ENCODE measurements at places on chromosomes 2 and 18.
A peak's percentile ranks its signal among the peaks of the same experiment; 100 is the strongest.

- DNase-seq = no peak
Observed at GRCh38 chr2:191174442-191174841, 23.6 kb upstream of the STAT4 start.

- no peak for DNase-seq
Observed at GRCh38 chr18:74936343-74936742, 272.6 kb downstream of the PTGR3 start.

GRCh38 chr2:63658176-63658968 is 69.6 kb downstream of the MDH1 start:
- no peak for DNase-seq

DNA sequence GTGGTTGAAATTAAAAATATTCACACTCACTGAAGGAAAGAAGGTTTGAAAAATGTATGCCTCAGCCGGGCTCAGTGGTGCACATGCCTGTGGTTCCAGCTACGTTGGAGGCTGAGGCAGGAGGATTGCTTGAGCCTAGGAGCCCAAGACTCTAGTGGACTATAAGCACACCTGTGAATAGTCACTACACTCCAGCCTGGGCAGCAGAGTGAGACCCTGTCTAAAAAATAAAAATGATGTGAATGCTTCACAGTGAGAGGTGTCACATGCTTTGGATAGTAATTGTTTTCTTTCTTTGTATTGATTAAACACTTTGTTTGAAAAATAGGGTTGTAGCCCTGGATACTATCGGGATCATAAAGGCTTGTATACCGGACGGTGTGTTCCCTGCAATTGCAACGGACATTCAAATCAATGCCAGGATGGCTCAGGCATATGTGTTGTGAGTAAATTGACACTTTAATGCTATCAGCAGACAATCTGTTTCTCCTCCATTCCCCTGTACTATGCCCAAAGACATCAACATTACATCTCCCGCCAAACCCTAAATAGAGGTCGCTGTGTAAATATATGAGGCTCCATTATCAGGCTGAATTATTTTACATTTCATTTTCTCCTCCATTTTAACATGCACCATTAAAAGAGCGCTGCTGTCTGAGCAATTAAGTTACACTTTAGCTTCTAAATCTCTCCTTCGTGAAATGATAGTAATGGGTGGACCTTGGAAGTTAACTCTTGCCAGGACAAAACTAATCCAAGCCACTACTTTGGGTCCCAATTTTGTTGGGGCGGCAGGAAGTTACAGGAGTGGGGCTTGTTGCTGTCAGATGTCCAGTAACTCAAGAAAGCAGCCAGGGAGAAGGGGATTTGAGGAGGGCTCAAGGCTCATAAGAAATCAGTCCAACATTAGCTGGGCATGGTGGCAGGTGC is 138.3 kb upstream of the TTC39C start:
- no peak for DNase-seq

GRCh38 chr2:172578054-172578453 is 22.2 kb downstream of the PDK1 start:
- no peak for DNase-seq

DNA sequence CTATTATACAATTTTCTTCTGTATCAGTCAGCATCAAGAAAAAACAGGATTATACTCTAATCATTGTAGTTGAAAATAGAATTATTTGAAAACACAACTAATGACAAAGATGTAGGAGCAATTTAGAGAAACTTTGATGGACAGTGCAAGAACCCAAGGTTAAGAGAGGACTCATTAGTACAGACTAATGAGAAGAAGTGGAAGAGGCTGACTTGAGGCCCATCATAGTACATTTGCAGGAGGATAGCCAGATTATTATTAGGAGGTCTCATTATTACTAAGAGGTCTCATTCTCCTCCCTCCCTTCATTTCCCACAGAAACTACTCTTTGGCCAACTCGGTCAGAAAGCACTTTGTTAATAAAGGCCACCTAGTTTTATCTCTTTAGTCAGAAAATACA is 1983.0 kb downstream of the SUCLG1 start:
- DNase-seq = no peak

- no peak for DNase-seq
Observed at GRCh38 chr2:41222593-41222992, 770.7 kb upstream of the SLC8A1 start.

DNA sequence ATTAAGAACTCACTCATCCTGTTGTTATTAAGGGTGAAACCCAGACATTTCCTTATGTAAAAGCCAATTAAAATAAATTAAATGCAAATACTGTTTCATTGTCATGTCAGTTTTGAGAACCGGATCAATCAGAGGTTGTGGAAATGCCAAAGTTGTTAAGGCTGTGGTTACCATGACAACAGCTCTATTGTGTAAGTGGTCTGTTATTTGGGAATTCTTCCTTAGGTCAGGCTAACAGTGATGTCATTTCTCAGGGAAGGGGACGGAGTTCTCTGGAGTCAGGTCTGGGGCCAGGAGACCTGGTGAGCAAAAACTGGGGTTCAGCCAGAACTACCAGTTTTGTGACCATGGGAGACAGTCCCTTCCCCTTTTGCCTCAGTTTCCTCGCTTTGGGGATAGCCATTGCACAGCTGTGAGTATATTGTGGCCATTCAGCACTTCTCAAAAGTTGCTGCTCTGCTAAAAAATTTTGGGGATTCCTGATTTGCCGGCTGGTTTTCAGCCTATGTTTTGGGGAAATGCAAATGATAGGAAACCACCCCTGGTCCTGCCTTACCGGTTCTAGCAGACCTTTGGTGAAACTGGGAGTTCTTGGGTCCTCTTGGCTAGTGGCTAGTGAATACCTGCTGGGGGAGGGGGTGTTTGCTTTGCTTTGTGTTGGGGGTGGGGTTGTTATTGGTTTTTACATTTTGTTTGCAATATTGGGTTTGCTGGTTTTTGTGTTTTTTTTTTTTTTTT is 21.6 kb downstream of the HPCAL1 start:
- no peak for DNase-seq

DNA sequence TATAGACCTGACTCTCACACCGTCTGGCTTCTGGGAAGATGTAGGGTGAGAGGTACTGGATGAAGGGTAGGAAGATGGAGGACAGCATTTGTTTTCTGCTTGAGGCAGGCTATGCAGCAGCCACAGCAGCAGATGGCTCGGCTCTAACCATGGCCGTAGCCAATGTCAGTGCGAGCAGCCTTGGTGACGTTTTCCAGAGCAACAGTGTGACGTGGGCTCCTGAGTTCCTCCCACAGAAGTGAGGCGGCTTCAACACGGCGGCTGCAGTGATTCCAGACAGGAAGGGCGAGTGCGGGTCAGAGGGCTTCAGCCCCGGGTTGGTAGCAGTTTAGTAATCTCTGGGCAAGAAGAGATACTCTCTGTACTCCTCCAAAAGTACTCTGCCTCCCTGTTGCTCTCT is 133.0 kb upstream of the MYT1L start:
- DNase-seq = no peak

DNA sequence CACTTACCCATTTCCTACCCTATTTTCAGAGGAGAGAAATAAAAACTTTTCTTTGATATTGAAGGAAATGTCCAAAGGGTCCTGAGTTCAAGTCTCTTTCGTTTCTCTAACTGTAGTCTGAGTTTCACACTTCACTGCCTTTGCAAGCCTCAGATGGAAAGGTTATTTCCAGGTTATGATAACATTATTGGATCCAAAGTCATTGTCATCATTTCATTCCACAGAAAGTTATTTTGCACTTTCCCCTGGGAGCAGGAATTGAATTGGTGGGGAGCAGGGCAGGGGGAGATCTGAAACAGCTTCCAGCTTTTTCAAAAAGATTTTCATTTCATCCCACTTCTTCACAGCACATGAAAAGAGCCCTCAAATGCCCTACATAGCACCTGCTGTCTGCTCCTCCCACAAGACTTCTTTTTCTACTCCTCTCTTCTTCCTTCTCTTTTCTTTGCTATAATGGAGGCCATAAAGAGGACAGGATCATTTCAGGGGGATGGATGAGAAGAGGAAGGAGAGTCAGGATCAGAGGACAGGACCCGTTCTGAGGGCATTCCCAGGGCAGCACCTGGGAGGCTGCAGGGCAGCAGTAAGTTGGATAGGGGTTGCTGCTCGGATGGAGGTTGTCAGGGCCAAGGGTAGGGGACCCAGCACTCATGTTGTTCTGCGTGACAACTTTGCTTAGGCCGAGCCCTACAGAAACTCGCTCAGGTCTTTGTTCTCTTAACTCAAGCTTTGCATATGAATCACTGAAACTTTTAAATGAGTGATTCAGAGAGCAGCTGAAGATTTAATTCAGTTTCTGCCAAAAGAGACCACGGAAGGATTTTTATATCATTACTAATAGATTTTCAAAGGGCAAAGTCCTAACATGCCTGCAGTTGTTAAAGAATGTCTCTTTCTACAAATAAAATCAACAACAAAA is 11.4 kb upstream of the GALNT5 start:
- DNase-seq = no peak

DNA sequence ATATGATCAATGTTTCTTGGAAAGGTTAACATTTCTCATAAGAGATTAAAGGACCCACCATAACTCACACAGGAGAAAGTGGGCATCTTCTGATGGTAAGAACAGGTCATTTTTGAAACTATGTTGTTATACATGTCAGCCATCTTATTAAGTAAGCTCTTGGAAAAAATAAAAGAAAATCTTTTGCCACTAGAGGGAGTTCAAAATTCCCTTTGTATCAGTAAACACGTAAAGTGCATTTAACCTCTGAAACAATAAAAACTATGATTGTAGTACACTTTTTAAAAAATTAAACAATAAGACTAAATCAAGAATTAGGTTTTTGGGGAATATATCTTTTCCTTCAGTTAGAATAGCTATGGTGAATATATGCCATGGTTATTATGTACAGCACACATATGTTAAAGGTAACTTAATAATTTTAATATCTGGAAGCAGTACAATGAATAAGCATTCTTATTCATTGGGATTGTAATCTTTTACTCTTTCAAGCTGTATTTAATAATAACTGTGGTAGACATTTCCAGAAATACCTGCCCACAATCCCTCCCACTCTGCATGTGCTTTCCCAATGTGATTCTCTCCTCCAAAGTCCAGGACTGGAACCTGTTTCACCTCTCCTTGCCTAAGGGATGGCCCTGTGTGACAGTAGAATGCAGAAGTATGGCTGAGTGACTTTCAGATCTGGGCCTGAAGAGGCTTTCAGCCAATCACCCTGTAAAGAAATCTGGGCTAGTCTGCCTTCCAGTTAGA is 64.2 kb downstream of the RBMS1 start:
- DNase-seq = peak; percentile 58

DNA sequence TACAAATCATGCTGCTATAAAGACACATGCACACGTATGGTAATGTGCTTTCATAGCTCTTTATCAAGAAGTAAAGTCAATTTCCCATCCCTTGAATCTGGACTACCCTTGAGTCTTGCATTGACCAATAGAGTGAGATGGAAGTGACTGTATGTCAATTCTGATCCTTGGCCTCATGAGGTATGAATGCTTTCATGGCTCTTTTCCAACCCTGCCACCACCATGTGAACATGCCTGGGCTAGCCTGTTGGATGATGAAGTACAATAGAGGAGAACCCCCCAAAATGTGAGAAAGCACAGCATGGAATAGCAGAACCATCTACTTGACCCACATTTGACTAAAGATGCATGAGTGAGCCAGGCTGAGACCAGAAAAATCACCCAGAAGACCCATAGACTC is 237.0 kb downstream of the NYAP2 start:
- no peak for DNase-seq

GRCh38 chr18:45889419-45890064 is 64.1 kb downstream of the SIGLEC15 start:
- no peak for DNase-seq

- DNase-seq = no peak
Observed at GRCh38 chr2:67982956-67983355, 79.8 kb downstream of the C1D start.

DNA sequence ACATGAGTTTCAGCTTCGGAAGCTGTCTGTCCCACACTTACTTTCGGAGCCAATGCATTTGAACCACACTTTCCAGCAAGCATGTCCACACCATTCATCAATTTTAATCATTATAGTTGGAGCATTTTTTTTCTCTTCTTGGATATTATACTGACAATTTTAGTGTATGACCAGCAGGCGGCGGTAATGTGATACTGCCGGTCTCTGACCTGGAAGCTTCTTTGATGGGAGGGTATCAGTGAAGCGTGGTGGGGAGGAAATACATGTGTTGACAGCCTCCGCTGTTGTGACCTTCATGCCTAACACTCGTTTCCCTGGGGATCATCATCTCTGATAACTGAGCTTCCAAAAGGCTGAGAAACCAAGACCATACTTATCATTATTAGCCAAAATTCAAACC is 231.7 kb downstream of the GBX2 start:
- peak; percentile 23 for DNase-seq

DNA sequence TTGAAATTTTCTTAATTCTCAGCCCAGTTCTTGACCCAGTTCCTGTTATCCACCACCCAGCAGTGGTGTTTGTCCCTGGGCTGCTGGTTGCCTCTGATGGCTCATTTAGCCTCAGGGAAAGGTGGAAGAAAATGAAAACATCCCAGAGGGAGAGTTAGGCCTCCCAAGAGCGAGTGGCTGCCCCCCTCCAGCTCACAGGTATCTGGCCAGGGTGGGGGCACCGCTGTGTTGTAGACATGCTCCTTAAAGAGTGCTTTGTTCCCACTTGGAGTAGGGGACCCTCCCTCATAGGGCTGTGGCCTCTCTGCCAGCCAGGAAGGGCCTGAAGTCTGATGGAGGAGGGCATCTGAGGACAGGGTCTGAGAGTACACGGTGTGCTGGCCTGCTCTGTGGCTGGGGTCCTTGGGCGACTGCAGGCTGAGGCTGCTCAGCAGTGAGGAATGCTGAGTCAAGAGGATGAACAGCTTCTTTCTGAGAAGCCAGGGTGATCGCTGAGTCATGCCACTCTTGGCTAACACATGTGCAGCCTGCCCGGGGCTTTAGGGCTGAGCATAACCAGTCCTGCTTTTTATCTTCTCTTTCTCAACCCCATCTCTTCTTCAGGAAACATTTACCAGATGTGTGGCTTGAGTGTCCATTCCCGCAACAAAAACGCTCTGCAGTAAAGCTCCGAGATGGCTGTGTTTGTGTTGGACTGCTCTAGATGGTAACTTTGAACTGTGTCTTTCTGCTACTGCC is 72.3 kb downstream of the IL1R2 start:
- DNase-seq = peak; percentile 96

- DNase-seq = no peak
Observed at GRCh38 chr18:44195394-44196140, 485.1 kb upstream of the SETBP1 start.

GRCh38 chr2:233387225-233387624 is 32.9 kb downstream of the DGKD start:
- DNase-seq = no peak

DNA sequence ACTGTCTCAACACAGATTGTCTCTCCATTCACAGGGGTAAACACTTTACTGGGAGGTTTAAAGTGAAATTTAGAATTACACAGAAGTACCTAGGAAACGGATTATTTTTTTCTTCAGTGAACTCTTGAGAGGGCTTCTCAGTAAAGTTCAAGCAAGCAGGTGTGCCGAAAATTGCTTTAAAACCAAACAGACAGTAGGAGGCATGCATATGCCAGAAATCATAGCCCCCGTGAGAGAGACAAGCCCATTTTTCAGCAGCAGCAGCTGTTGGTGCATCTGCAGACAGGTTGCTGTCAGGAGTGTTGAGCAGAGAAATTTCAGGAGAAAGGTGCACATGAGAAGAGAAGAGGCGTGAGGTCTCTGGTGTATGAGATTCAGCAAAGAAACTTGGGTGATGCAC is 2115.5 kb upstream of the CELF4 start:
- no peak for DNase-seq
